ENCODE measurements at places on chromosomes 16 and 17.

DNA sequence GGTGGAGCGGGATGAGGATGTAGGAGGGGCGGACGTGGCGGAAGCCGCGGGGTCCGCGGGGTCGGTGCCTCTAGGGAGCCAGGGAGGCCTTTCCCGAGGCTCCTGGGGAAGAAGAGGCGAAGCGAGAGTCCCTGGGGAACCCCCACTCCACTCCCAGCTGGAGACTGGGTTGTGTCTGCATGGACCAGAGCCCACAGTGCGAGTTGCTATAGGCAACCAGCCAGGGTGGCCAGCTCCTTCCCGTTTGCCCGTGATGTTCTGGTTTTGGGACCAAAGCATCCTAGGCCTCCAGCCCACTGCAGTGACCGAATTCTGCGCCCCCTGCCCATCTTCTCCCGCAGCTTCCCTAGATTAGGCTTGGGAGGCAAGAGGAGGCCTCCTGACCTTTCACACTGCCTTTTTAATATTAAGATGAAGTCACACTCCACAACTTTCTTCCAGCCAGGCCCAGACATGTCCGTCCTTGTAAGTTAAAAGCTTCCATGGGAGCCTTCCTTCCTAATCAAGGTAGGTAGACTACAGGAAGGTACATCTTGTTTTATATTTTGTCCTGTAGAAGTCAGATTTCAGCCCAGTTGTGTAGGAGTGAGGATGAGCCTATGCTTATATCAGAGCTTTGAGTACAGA, 469 bp downstream of the AMZ2 start:
- peak; percentile 48 for DNase-seq

- no peak for DNase-seq
Measured at GRCh38 chr17:48102798-48103715, 1.8 kb upstream of the CBX1 start.

DNA sequence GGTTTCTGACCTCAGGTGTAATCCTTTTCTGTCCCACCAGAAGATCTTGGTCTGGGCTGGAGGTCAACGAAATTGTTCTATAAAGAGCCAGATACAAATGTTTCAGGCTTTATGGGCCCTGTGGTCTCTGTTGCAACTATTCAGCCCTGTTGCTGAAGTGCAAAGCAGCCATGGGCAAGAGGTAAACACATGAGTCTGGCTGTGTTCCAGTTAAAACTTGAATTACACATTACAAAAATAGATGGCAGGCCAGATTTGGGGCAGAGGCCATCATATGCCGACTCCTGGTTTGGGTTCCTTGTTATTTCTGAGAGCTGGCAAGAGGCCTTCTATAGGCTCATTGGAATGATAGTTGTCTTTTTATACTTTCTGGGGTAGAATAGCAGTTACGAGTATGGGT, 114.4 kb downstream of the SDR42E1 start:
- no peak for DNase-seq

- DNase-seq, result no peak
Measured at GRCh38 chr17:66441101-66441661, 138.8 kb downstream of the PRKCA start.

DNA sequence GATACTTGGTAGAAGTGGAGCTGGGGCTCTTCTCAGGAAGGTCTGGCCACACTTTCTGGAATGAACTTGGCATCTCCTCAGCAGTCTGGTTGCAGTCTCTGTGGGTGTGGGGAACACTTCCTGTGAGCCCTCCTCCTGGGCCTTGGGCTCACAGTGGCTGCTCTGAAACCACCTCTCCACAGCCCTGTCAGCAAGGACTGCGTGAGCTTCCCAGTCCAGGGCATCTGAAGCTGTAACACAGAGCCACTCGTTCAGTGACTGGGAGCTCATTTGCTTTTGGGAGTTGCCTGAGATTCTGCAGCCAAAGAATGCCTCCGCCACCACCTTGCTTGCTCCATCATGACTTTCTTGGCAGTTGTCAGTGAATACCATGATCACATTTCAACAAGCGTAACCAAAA, 60.0 kb downstream of the CLEC16A start:
- DNase-seq, result no peak

DNA sequence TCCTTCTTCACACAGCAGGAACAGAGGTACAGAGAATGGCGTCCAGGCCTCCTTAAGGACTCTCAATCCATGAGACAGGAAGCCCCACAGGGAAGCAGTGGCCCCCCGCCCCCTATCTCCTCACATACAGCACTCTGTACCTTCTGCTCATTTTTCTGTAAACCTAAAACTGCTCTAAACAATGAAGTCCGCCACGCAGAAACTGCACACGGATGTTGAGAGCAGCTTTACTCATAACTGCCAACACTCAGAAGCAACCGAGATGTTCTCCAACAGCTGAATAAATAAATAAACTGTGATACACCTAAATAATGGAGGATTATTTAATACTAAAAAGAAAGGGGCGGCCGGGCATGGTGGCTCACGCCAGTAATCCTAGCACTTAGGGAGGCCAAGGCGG, 9.9 kb downstream of the TBC1D16 start:
- DNase-seq, result no peak

GRCh38 chr16:8831450-8831849, 33.8 kb downstream of the PMM2 start:
- no peak for DNase-seq

DNA sequence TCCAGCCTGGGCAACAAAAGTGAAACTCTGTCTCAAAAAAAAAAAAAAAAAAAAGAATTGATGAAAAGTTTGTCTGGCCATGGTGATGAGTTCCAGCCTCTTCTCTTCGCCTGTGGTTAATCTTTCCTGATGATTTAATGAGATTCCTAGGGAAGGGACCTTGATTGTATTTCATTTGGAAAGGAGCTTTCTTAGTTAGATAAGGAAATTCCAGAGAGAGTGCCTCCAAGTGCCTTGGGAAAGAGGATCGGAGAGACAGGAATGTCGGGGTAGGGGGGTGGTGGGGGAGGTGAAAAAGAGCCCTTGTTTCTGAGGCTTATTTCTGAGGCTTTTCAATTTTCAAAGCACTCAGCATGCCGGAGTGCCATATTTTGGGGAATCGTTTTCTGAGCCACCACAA, 93.2 kb upstream of the SIAH1 start:
- DNase-seq, result no peak

DNA sequence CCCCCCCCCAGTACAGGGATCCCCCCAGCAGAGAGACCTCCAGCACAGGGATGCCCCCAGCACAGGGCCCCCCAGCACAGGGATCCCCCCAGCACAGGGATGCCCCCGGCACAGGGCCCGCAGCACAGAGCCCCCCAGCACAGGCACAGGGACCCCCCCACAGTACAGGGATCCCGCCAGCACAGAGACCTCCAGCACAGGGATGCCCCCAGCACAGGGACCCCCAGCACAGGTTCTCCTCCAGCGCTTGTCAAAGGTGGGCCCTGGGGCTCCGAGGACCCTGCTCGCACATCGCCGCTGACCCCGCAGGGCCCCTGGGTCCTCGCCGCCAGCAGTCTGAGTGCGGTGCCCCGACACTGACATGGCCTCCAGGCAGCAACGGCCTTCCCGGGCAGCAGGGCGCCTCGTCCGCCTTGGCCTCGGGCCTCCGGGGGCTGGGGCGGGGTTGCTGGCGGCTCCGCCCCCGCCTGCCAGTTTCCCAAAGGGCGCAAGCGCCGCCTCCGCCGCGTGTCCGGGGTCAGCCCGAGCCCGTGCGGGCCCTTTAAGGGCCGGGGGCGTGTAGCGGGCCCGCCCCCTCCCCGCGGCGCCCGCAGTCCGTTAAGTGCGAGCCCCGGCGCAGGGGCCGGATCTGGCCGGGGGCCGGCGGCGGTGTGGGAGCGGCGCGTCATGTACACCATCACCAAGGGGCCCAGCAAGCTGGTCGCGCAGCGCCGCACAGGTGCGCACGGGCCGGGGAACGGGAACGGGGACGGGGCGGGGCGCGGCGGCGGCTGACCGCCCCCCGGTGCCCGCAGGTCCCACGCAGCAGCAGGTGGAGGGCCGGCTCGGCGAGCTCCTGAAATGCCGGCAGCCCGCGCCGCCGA, at the start of gene MCRIP2:
Gene MCRIP2, plus strand, starts transcription at position 503 of the 863 bp plus-strand sequence. Its CDS starts 164 bp downstream, at position 667.
- DNase-seq, result no peak

DNA sequence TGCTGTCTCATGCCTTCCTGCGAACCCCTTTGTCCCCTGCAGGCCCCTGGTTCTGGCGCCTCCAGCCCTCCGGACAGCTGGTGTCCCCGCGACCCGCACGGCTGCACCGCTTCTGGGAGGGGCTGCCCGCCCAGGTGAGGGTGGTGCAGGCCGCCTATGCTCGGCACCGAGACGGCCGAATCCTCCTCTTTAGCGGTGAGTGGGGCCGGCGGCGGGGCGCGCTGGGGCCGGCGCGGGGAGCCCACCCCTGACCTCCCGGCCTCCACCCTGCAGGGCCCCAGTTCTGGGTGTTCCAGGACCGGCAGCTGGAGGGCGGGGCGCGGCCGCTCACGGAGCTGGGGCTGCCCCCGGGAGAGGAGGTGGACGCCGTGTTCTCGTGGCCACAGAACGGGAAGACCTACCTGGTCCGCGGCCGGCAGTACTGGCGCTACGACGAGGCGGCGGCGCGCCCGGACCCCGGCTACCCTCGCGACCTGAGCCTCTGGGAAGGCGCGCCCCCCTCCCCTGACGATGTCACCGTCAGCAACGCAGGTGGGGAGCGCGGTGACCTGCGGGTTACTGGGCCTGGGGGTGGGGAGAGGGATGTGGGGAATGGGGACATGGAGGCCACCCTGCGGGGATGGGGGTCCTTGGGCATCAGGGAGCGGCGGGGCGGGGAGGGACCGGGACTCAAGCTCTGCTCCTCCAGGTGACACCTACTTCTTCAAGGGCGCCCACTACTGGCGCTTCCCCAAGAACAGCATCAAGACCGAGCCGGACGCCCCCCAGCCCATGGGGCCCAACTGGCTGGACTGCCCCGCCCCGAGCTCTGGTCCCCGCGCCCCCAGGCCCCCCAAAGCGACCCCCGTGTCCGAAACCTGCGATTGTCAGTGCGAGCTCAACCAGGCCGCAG, 7.1 kb upstream of the IL32 start:
- DNase-seq, result no peak

DNA sequence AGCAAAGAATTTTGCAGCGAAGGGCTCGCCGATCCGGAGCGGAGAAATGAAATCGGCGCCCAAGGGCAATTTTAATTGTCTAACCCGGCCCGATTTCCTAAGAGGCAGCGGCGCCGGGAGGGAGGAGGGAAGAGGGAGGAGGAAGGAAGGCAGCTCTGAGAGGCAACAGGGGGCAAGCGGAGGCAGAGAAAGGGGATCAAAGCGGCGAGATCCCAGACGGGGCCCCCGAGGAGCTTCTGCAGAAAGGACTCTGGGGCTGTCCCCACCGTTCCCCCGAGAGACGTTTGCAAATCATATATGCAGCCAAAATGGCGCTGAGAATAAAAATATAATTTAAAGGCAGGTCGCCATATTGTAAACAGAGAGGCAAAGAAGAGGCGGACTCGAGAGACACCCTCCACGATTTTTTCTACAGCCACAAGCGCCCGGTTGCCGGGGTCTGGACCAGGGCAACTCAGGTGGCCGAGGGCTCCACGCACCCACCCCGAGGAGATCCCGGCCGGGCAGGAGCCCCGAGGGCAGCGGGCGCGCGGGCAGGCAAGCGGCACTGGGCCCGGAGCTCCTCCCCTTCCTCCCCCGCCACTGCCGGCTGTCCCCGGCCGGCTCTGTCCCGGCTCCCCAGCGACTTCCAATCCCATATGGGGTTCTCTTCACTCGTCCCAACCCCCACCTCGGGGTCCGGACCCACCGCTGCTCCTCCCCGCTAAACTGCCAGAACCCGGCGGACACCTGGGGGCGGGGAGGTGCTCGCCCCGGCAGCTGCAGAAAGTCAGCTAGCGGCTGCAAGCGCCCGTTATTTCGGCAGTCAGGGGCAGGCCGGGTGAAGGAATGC, 1.9 kb downstream of the PHF12 start:
- DNase-seq, result peak; percentile 25

GRCh38 chr17:67784364-67785121, 40.8 kb upstream of the BPTF start:
- no peak for DNase-seq

DNA sequence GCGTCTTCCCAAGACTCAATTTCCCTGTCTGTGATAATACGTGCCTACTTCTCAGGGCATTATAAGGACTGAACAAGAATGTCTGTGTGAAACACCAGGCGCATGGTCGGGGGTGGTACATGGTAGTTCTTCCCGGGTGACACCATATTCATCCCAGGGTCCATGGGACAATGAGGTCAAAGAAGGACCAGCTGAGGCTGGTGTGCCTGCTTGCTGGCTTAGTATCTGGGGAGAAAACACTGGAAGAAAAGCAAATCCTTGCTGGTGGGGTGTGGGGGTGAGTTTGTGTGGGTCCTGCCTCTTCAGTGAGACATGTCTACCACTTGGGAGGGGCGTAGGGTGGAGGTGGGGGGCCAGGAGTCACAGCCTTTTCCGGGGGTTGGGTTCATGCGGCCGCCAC, 174.2 kb downstream of the RAB11FIP4 start:
- no peak for DNase-seq

DNA sequence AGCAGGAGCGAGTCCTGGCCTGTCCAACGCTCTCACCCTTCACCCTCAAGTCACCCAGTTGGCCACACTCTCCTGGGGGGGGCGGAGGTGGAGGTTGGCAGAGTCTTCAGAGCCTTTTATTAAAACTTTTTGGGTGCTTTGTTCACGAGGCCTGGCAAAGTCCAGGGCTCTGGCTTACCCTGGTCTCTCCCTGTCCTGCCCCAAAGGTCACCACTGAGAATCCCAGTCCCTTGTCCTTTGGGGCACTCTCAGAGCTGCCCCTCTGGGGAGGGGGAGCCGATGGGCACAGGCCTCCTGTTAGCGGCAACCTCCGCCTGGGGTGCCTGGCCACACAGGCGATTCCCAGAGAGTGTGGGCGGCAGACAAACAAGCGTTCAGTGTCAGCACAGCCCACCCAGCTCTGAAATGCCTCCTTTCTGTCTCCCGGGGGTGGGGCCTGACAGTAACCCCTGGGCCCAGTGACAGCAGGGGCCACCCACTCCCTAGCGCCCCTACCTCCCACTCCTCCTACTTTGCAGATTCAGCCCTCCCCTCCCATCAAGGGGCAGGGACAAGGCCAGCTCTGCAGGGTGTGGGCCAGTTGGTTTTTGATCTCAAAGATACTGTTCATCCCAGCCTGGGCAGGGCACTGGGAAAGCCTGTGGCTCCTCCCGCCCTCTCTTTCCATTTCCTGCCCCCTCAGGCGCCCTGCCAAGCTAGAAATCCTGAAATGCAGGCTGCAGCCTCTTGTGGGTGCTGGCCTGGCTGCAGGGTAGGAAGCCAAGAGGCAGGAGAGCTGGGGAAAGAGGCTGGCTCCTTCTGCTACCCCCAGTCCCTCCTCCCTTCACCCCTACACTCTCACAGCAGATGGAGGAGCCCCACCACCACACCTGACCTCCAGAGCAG, 36.6 kb upstream of the EMP2 start:
- peak; percentile 78 for DNase-seq

DNA sequence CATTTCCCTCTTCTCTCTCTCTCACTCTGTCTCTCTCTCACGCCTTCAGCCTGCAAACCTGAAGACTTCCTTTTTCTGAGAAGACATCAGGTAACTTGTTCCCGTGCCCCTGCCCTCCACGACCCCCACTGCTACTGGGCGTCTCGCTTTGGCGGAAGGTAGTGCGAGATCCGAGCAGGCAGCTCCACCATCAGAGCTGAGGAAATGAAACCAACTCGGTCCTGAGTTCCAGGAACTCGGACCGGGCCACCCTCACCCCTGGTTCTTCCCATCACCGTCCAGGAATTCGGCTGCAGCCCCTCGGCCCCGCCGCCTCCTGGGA, 585 bp downstream of the MLKL start:
- DNase-seq, result no peak

GRCh38 chr17:333626-334396, 18.8 kb downstream of the RPH3AL start:
- DNase-seq, result no peak

GRCh38 chr17:74971842-74972106, 785 bp downstream of the HID1 start:
- no peak for DNase-seq

- no peak for DNase-seq
Measured at GRCh38 chr17:77907497-77908461, 50.7 kb upstream of the TNRC6C start.

All from NCI-H1694 (cell line).